Activated T-cell treated with anti-CD3 and anti-CD28 coated beads, Interleukin-2, amount 50 U/mL, for 48 hours (primary cell): ENCODE measurements at places on chromosomes 12 and 14.

DNA sequence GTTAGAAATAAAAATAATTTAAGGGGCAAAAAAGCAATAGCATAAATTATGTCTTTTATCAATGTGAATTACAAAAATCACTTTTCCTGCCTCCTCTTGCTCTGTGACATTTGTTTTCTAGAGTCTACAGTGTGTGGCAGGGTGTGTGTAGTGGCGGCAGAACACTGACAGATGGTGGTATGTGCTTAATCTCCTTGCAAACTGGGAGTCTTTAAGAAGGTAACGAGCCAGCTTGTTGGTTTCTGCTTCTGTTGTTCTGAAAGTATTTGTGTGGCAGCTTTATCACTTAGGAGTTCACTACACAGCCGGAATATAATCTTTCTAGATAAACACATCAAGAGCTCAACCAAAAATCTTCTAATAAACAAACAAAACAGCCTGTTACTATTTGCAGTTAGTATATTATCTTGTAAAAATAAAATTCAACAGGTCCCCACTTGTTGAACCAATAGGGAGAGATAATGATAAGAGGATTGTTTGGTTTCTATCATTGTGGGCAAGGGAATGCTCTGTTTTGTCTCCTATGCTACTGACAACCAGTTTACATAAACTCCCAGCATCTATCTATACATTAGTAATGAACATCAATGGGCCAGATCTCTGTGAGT lies 13.0 kb downstream of the CDKL1 start:
- DNase-seq = no peak

GRCh38 chr12:51335931-51336330 lies 10.5 kb downstream of the CELA1 start:
- no peak for DNase-seq

GRCh38 chr12:87931812-87932211 lies 97.4 kb downstream of the C12orf50 start:
- no peak for DNase-seq

DNA sequence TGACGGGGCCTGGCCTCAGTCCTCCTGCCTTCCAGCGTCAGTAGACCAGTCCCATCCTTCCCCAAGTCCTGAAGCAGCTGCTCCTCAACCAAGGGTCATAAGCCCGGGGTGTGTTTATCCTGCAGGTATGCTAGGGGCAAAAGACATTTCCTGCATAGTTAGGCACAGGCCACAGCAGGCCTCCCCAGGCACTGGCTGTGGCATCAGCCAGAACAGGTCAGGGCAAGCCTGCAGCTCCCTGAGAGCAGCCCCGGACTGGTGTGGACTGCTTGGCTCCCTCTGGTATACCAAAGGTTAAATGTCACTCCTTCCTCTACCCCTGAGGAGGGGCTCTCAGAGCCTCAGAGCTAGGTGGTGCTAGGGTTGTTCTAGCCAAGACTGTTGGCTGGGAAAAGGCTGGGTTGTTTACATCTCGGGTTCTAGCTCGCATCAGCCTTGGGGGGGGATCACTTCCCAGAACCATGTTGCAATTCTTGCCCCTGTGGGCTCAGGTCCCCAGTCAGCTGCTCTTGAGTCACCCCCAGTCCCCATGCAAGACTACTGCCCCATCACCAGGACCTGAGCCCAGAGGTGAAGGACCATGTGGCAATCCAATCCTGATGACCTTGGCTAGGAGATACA lies 2.9 kb downstream of the MMP14 start:
- DNase-seq = no peak

DNA sequence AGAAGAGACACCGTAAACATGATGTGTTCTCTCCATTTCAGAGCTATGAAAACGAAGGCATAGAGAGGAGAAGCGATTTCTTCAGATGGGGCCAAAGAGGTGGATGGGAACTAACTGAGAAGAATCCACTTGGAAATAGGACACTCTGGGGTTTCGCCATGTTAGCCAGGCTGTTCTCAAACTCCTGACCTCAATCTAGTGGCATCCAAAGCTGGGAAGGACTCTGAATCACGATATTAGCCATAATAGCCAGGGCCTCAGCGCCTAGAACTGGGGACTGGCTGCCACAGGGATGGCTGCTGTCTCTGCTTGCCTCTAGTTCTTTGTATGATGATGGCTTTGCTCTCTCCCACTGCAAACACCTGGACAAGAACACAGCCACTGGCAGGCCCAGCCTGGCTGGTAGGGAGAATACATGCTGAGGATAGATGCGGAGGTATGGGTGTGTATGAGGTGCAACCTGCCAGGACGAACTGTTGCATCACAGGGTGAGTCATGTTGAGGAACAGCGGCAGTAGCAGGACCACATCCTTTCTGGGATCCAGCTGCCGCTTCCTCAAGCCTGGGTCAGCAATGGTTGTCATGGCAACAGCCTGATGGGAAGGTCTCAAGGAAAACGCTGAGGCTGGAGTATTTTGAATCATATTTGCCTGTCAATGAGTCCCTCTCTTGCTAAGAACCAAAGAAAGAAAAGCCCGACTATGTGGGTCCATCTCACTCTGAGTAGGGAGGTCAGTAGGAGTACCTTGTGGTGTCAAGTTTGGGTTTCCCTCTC lies 31.1 kb downstream of the CCDC177 start:
- peak; percentile 36 for DNase-seq

DNA sequence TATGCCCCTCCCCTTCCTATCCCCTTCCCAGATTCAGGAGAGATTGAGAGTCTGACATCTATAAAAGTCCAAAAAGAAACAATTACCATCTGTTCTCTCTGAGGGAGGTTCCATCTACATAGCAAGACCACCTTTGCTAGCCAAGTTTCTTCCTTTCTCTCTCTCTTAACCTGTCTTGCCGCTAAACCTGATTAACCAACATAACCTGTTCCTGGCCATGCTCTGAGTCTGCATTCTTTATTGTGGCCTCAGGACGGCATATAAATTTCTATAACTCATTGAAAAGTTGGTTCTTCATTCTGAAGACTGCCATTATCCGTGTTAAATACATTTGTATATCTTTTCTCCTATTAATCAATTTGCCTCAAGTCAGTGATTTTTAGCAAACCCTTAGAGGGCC lies 594.0 kb downstream of the KCNH5 start:
- DNase-seq = no peak

DNA sequence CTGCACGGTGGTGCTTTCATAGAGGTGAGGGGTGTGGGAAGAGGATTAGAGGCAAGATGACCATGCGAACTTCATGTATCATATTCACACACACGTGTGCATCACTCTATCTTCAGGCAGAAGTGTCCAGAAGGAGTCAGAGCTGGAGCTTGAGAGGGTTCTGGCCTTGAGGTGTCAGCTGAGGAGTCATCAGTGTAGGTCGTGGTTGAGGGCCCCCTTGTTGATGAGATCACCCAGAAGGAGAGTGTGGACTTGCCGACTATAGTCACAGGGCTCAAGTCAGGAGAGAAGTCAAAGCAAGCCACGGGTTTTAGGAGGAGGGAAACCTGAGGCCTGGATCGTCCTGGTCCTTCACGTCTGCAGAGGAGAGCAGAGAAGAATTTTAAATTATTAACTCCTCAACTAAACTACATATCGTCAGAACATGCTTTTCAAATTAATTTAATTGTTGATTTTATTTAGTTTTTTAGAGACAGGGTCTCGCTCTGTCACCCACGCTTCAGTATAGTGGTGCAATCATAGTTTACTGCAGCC lies 25.4 kb downstream of the EML1 start:
- peak; percentile 24 for DNase-seq

DNA sequence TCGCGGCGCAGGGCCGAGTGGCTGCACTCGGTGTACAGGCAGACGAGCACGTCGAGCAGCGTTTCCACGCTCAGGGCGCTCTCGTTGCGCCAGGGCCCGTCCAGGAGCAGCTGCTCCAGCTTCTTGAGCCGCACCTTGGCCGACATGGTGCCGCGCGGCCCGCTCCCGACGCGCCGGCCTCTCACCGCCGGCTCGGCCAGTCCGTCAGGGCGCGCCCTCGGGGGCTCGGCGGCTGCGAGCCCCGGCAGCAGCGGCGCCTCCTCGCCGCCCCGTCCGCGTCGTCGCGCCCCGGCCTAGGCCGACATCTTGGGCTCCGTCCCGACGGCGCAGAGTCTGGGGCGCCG lies 349 bp downstream of the CDC42BPB start:
- no peak for DNase-seq

GRCh38 chr14:64465191-64465822 lies at the start of gene AKAP5:
Gene AKAP5, plus strand, starts transcription at chr14:64465499. Its CDS starts 2,896 bp downstream, at chr14:64468395.
- peak; percentile 56 for DNase-seq

DNA sequence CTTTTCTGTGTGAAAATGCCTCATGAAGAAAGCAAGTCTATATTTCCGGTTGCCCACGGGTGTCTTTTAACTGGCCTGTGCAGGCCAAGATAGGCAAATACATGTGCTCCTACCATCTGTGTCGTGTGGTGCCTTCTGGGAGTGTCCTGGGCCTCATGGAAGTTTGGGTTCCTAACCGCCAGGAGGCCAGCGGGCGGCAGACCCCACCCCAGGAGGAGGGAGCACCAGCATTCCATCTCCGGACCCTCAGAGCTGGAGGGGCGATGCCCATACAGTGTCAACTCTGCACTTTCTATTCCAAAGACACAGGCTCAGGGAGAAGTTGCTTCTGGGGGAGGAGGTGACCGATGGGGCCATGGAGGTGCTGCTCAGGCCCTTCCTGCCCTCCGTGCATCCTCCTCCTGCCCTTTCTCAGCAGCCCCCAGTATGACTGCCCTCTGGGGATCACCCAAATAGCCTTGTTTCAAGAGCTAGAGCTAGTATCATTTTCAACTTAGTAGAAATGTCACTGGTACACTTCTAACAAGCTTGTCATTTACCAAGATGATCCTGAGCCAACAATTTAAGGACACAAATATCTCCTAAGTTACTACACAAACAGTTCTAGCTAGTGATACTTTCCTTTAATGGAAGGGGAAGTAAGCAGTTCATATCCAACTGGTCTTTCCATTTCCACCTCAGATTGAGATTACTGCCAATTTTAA lies 17.8 kb downstream of the CCDC92 start:
- DNase-seq = no peak

DNA sequence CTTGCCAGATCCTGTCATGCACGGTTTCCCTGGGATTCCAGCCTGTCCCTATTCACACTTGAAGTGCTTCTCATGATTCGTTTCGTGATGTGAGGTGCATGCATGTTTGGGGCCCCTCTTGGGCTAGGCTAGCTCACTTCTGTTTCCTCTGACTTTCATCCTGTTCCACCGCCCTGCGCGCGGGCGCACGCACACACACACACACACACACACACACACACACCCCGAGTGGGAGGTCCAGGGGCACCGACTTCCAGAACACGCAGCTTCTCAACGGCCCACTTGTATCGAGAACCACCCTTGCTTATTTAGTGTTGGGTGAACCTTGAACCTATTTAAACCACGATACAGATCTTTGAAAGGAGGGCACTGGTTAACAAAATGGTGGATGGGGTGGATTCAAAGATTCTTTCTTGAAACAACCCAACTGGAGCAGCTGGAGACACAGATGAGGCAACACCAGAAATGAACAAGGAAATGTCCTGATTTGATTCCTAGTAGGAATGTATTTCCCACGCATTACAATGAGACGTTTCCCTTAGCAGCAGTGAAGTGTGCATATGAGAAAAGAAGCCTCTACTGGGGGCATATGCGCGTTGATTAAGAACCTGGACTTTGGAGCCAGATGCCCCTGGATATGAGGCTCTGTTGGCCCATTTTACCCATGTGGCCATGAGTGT lies 16.3 kb downstream of the ELK3 start:
- peak; percentile 73 for DNase-seq

DNA sequence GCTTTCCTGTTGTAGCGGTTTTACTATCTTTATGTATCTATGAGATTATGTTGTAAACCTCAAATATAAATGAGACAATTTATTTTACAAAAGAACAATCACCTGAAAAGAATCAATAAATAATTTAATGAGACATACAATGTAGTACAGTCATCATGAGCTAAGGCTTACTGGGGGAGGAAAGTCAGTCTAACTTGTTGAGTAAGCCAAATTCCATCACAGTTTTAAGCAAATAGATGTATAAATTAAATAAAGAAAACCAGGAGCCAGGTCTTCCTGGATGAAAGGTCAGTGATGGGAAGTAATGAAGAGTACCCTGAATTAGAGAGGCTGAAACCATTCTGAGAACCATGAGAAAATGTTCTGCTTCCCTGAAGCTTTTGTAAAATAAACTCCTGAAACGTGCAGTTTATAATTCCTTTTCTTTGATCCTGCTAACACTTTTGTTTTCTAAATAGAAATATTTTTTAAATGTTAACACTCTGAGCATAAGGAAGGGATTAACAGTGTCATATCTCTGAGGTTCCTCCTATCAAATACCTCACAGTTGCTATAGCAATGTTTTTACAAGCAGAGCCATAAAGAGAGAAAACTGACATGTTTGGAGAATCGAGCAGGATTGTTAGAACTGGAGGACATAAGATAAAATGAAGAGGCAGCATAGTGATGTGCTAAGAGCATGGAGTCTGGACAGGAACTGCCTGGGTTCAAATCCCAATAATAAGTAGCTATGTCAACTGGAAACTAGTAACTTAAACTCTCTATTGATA lies 444.9 kb upstream of the FOXG1 start:
- DNase-seq = no peak

DNA sequence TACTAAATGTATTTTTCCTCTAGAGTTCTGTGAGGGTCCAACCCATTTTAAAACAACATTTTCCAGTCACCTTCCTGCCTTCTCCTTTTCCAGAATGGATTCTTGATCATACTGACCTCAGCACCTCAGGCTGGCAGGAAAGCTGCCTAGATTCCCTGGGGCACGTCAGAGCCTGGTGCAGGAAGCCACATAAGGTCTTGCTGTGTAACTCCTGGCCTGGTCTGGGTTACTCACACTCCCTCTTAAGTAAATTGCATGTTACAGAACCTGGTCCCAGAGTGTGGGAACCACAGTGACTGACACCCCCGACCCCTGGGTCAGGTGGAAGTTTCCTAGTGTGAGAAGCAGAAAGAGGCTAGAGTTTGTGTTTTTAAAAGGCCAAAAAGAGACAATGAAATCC lies 209.8 kb downstream of the SPTSSA start:
- no peak for DNase-seq

DNA sequence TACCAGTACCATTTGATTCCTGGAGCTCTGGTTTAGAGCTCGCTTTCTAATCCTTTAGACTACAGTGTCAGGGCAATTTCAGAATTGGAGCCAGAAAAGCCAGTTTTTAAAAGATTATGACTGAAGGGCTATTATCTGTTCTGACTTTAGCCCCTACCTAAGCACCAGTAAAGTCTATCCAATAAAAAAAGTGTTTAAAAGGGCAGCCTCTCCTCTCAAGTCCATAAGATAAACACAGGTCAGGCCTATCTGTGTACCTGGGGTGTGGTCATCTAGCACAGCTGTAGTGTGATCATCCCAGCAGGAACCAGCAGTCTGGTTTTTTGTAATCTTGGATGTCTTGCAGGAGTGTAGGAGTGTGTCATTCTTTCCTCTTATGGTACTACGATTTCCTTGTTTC lies 6.6 kb downstream of the APPL2 start:
- DNase-seq = no peak

GRCh38 chr12:26871985-26872384 lies 39.0 kb upstream of the ITPR2 start:
- DNase-seq = no peak

DNA sequence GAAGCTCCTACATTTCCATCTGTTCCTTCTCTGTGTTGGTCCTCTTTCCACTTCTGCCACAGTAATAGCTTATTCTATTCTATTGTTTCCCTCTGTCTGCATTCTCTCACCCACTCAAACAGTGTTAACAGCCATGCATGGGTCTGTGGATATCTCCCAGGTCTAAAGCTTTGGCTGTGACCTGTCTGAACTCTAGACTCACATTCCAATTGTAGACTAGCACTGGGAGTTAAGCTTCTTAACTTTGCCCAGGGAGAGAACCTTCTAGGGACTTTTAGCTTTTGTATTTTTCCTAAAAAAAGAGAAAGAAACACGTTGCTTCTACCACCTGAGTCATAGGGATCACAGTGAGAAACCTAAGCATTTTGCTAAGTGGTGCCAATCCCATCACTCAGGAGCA lies 36.7 kb downstream of the PTPRR start:
- DNase-seq = no peak

- no peak for DNase-seq
Observed at GRCh38 chr14:95651821-95652583, 34.2 kb upstream of the TCL1B start.
